ENCODE measurements at places on chromosomes 12 and 14. TPM values are rescaled to one million over a fixed set of nuclear protein-coding genes. Genes with fewer than 3 reads are reported as not detected.
A peak's percentile ranks its signal among the peaks of the same experiment; 100 is the strongest.

DNA sequence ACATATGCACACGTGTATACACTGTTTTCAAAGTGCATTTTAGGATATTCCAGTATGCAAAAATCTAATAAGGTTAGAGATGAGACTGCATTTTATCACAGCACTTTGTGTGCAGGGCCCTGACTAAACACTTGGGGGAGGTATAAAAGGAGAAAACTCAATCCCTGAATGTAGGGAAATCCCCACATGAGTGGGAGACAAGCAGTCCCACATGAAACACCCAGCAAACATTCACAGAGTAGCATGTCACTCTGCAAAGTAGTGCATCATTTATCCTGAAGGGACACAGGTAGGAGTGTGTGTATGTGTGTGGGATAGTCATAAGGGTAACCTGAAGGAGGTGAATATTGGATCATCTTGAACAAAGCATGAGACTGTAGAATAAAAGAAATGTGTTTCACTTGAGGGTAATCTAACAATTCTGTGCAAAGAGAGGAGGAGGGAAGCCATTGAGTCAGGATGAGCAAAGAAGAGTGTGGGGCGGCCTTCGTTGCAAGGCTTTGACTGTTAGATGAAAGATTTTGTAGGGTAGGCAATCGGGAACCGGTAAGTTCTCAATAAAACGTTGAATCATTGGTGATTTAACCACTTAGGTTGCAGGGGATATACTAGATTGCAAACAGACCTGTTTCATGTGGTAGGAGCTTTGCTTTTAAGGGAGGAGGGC lies 2.9 kb downstream of the PRPF40B start:
- DNase-seq, result no peak

DNA sequence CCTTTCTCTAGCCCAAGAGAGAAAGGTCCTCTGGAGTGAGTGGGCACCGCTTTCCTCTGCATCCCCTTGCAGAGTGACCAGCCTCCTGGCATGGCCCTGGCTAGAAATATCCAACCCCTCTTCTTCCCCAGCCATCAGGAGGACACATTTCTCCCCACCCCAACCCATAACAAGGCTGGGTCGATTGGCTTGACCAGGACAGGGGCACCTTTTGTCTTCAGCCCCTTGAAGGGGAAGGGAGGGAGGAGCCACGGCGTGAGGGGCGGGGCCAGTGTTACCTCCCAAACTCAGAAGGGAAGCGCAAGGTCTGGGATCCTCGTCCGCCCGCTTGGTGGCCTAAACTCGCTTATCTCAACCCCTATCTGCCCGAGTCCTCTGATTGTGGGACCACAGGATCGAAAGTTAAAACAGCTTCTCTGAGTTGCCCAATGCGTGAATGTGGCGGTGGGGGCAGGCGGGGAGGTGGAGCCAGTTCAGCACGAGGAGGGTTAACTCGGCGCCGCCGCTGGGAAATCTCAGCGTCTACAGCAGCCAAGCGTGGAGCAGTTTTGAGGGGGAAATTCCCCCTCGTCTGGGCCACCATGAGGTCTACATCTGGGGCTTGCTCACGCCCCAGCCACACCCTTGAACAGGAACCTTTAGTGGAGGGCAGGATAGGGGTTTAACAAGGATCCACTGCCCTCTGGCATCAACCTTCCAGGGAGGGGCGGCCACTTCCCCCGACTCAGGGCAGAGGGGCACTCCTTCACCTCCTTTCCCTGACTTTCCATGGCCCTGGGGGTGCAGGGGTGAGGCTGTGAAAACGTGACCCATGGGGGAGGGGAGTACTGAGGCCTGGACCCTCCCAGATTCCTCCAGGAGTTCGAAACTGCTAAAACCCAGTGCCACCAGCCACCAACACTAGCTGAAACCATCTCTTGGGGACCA lies 795 bp downstream of the STAT6 start:
- DNase-seq, result peak; percentile 77

Gene TSHR
- total RNA-seq, result not detected

Gene LMO3
- not detected for total RNA-seq

GRCh38 chr14:67556671-67557070 lies 23.6 kb downstream of the PLEKHH1 start:
- no peak for DNase-seq

- no peak for DNase-seq
Measured at GRCh38 chr14:105876829-105877228, 350.4 kb downstream of the TMEM121 start.

DNA sequence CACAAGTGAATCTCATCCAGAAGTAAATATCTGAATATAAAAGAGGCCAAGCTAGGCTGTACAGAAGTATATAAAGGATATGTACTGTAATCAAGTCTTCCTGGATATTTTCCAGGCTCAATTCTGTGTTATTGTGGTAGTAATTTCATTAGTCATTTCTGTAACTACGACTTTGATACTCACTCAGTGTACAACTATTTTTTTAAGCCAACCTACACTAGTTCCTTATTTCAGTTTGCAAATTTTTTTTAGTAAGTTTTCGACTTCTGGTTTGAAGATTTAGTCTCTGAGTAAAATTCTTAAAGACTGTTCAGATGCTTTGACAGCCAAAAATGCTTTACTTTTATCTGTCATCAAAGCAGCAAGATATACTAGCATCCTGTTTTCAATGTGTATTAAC lies 130.8 kb downstream of the CAPZA3 start:
- no peak for DNase-seq

- DNase-seq, result no peak
Measured at GRCh38 chr12:2117541-2117940, 64.8 kb downstream of the CACNA1C start.

Gene KCNC2
- total RNA-seq, result not detected

Gene COX8C
- total RNA-seq, result not detected

GRCh38 chr14:92487513-92488133 lies 26.0 kb upstream of the RIN3 start:
- DNase-seq, result no peak

DNA sequence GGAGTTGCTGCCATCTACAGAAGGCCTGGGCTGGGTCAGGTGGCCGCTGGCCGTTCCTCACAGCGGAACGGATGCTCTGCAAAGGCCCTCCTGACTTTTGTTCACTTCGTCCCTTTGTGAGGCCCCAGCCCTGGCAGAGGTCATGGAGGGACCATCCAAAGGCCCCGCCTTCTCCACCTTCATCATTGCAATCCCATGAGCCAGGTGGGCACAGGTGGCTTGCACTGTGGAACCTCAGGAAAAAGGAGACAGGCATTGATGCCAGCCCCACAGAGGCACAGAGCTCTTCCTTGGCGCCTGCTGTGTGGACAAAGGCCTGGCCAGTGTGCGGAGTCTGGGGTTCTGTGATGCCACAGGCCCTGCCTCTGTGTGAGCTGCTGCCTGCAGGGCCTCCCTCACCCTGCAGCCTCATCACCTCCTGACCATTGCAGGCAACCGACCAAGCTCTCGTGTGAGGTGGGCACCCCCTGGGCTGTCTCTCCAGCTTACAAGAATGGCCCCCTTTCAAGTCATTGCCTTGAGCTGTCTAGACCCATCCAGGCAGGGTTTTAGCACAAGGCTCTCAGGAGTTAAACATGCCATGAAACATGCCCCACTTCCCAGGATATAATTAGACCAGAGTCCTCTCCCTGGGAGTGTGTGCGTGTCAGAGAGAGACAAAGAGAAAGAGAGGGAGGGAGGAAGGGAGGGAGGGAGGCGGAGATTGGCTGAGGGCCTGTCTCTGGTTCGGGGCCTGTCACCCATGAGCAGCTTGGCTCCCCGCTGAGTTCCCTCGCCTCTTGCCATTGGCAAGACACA lies 19.3 kb downstream of the NFKBIA start:
- DNase-seq, result no peak

DNA sequence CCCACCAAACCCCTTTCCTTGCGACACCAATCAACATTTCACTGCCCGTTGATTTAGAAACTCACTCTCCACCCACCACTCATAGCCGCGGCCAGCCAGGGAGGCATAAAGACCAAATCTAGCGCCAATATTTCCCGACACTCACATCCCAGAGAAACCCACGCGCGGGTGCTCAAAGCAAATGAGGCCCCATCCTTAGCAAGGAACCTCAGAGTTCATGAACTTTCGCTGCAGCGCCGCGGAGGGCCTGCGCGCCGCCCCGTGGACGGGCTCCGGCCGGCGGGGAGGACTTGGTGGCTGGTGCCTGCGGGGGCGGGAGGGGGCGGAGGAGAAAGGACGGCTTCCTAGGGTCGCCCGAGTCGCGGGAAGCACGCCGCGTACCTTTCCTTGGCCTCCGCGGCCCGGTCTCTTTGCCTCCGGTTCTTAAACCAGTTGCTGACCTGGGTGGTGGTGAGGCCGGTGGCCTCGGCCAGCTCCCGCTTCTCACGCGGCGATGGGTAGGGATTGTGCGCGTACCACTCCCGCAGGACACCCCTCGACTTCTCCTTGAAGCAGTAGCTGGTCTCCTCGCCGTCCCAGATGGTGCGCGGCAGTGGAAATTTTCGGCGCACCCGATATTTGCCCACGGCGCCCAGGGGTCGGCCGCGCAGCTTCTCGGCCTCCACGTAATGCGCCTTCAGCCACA lies 886 bp downstream of the SIX1 start:
- DNase-seq, result no peak

Gene MIPOL1
- 2.1 TPM for total RNA-seq

All from liver (tissue), 10 donors.